Hematopoietic multipotent progenitor cell treated with erythropoietin and hydrocortisone succinate and interleukin-3 and kit ligand, for 15 days (in vitro differentiated cells): ENCODE measurements at places on chromosomes 16 and 17.
A peak's percentile ranks its signal among the peaks of the same experiment; 100 is the strongest.

DNA sequence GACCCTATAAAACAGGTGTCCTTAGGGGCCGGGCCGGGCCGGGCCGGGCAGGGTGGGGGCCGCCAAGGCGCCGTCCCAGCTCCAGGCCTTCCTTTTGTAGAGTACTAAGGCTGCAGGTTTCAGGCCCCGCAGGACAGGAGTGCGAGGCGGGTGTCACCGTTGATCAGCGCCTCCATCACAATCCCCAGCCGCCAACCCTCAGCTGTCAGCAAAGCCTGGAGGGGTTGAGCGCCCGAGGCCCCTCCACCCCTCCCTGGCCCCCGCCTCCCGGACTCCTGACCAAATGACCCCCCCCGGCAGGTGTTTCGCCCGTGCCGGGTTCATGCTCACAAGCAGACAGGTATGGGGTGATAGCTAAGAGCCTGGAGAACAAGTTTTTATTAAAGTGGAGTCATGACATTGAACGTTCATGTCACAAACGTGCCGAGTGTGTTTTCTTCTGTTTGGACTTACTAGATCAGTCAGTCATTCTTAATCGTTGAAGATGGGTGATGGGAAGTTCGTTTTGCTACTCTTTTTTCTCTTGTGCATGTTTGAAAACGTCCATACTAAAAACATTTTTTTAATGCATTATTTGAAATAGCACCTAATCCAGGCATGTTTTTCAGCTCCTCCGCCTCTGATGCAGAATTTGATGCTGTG lies 534 bp downstream of the ARL2BP start:
- DNase-seq, result peak; percentile 8

- DNase-seq, result peak; percentile 35
Observed at GRCh38 chr17:48544349-48545021, 424 bp downstream of the HOXB2 start.

- no peak for DNase-seq
Observed at GRCh38 chr17:29582254-29582765, 7.1 kb downstream of the GIT1 start.

DNA sequence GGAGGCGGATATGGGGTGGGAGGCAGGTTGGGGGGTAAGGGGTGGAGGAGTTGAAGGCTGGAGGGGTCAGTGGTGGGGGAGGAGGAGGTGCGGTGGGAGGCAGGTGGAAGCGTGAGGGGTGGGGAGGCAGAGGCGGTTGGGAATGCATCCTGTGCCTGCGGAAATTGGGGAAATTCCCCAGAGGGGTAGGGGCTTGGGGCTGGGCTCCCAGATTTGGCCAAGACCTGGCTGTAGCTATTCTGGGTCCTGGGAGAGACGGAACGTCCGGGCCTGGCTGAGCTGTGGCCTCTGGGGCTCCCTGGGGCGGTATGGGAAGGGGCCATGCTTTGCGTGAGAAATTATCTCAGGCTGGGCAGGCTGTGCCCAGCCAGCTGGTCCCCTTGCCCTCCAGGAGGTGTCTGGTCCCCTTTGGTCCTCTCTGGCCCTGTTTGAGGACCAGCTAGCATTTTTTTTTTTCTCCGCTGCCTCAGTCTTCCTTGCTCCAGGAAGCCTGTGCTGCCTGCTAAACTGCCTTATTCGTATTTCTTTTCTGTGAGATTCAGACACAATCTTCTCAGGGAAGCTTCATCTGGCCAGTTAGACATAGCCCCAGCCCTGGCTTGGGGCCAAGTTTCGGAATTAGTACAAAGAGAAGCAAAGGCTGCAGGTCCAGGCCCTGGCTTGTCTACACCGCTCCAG lies 7.3 kb upstream of the TRPV2 start:
- DNase-seq, result peak; percentile 47

GRCh38 chr17:37382056-37382455 lies 6.3 kb downstream of the C17orf78 start:
- DNase-seq, result no peak

- peak; percentile 17 for DNase-seq
Observed at GRCh38 chr17:29677221-29677791, 54.6 kb upstream of the CORO6 start.

DNA sequence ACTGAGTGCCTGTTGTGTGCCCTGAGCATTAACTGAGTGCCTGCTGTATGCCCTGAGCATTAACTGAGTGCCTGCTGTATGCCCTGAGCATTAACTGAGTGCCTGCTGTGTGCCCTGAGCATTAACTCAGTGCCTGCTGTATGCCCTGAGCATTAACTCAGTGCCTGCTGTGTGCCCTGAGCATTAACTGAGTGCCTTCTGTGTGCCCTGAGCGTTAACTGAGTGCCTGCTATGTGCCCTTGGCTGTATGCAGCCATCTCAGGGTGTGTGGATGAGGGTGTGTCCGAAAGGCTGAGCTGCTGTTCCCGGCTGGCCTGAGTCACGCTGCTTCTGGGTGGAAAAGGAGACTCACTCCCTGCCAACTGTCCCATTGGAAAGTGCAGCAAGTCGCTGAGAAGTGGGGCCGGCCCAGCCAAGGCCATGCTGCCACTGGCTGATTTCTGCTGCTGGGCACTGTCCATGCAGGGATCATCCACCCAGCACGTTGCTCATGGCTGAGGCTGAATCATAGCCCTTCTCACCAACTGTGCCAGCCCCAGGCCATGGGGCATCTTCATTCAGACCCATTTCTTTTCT lies 113.8 kb downstream of the OR1D5 start:
- DNase-seq, result no peak

- DNase-seq, result no peak
Observed at GRCh38 chr16:74775255-74775654, 635 bp upstream of the FA2H start.

- DNase-seq, result peak; percentile 67
Observed at GRCh38 chr16:85048921-85049562, 21.4 kb downstream of the KIAA0513 start.

DNA sequence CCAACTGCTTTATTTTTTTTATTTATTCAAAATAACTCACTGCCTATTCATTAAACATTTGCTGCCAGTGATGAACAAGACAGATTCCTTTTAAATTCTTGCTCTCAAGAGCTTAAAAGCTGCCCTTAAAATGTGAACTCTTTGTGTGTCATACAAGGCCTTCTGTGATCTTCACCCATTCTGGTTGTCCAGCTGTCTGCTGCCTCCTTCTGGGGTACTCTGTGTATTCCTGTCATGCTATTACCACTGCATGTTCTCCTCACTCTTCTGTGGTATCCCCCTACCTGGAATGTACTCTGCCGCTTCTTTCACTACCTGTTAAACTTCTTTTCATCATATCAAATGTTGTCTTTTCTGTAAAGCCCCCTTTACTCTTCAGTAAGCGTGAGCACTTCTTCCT lies 165.8 kb downstream of the CHD9 start:
- peak; percentile 43 for DNase-seq

GRCh38 chr17:78608804-78609186 lies 31.6 kb upstream of the DNAH17 start:
- no peak for DNase-seq

DNA sequence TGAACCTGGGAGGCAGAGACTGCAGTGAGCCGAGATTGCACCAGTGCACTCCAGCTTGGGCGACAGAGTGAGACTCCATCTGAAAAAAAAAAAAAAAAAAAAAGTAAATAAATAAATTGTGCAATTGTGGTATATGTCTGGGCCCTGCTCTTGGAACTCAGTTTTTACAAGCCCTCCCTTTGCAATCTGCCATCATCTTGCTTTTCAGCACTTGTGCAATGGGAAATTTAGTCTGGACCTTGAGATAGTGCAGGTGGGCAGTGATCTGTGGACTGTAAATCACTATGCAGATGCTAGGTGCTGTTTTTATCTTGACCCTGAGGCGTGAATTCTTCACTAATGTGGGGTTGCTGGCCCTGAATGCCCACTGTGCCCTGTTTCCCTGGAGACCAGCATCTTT lies 6.5 kb upstream of the RAP1GAP2 start:
- no peak for DNase-seq

DNA sequence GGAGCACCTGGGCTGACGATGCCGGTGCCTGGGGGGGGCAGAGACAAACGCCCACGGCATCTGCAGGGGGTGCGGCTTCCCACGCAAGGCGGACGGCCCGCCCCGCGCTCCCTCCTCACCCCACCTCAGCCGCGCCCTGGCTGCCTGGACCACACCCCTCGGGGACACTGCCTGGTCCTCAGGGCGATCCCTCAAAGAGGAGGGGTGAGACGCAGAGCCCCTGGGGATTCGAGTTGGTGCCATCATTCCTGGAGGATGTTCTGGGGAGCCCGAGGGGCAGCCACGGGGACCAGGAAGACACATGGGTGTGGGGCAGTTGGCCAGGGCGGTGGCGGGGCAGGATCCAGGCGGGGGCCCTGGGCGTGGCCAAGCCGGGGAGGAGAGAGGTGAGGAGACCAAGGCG lies 3.9 kb downstream of the IGFALS start:
- no peak for DNase-seq
